ENCODE measurements at places on chromosomes 7 and 10. TPM values are rescaled to one million over a fixed set of nuclear protein-coding genes. Genes with fewer than 3 reads are reported as not detected.

PPP3CB gene
- 58.9 TPM for total RNA-seq

ANXA8L1 gene
- total RNA-seq, result 1.1 TPM

DPP6 gene
- total RNA-seq, result 1.6 TPM

AKR1C2 gene
- 14.7 TPM for total RNA-seq

UPK3B gene
- 607 TPM for total RNA-seq

LRRC4 gene
- total RNA-seq, result 7.4 TPM

CDHR1 gene
- 0.69 TPM for total RNA-seq

RBP3 gene
- total RNA-seq, result not detected

MYOF gene
- total RNA-seq, result 78.4 TPM

ABCB4 gene
- 0.17 TPM for total RNA-seq

STEAP1 gene
- total RNA-seq, result 6.2 TPM

CASD1 gene
- total RNA-seq, result 32.1 TPM

NKX2-3 gene
- total RNA-seq, result not detected

RET gene
- total RNA-seq, result 1.3 TPM

UFSP1 gene
- 2.9 TPM for total RNA-seq

TCAF2 gene
- total RNA-seq, result 2.6 TPM

HACD1 gene
- 9.8 TPM for total RNA-seq

ZNF485 gene
- 5.2 TPM for total RNA-seq

SPAM1 gene
- not detected for total RNA-seq

OR13A1 gene
- not detected for total RNA-seq

SPDYE5 gene
- not detected for total RNA-seq

COX15 gene
- 37.7 TPM for total RNA-seq

FEZF1 gene
- not detected for total RNA-seq

ZNF365 gene
- total RNA-seq, result 0.45 TPM

ADIRF gene
- 154 TPM for total RNA-seq

C10orf67 gene
- total RNA-seq, result 0.36 TPM

HMX3 gene
- total RNA-seq, result not detected

GPR15LG gene
- not detected for total RNA-seq

LLCFC1 gene
- total RNA-seq, result not detected

TCF7L2 gene
- total RNA-seq, result 39.2 TPM

PTPRN2 gene
- total RNA-seq, result 5.4 TPM

TFR2 gene
- total RNA-seq, result not detected

PRTFDC1 gene
- total RNA-seq, result 16.7 TPM

TSPAN33 gene
- 1.7 TPM for total RNA-seq

GSTO1 gene
- total RNA-seq, result 91.6 TPM

SP4 gene
- total RNA-seq, result 19.5 TPM

TUBB8 gene
- not detected for total RNA-seq

ATE1 gene
- total RNA-seq, result 31.2 TPM

FAM237B gene
- total RNA-seq, result not detected

LBX1 gene
- total RNA-seq, result not detected
